ENCODE measurements at places on chromosomes 16 and 17. TPM values are rescaled to one million over a fixed set of nuclear protein-coding genes. Genes with fewer than 3 reads are reported as not detected.

DNA sequence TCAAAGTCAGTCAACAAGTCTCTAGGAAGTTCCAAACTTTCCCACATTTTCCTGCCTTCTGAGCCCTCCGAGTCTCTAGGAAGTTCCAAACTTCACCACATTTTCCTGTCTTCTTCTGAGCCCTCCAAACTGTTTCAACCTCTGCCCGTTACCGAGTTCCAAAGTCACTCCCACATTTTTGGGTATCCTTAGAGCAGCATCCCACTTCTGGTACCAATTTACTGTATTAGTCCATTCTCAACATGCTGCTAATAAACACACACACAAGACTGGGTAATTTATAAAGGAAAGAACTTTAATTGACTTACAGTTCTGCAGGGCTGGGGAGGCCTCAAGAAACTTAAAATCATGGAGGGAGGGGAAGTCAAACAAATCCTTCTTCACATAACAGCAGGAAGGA is 169.0 kb upstream of the HS3ST3A1 start:
- DNase-seq: no peak

DNA sequence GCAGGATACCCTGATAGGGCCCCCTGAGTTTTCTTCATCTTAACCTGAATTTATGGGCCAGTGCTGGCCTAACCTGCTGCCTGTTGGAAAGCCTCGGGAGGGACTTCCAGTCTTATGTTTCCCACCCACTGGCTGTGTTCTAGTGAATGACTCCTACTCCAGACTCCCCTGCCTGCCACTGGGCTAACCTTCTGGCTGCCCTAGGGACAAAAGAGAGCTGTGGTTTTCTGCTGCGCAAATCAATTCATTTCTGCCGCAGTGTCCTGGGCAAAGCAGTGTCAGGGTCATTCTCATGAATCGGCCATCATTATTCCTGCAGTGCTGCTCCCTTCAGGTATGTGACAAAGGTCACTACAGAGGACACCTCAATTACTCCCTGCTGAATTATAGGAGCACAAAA is 386.2 kb downstream of the UTP18 start:
- no peak for DNase-seq

DNA sequence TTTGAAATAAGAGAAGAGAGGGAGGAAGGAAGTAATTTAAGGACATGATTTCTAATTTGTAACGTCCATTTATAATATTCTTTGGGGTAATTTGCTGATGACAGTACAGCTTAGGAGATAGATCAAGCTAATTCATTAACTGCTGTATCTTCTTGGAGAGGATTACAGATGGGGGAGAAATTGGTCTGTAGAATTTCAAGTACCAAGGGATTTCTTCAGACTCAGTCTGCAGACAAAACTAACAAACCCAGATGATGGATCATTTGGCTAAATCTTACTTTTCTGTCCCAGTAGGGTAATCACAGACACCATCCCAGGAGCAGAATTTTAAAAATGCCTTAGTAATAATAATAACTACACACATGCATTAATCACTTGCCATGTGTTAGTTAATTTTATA is 711.8 kb downstream of the KCNJ2 start:
- DNase-seq: no peak

- no peak for DNase-seq
Observed at GRCh38 chr16:13436641-13437412, 483.1 kb upstream of the ERCC4 start.

GRCh38 chr17:59378675-59379074 is 47.2 kb downstream of the YPEL2 start:
- peak; percentile 93 for DNase-seq

DNA sequence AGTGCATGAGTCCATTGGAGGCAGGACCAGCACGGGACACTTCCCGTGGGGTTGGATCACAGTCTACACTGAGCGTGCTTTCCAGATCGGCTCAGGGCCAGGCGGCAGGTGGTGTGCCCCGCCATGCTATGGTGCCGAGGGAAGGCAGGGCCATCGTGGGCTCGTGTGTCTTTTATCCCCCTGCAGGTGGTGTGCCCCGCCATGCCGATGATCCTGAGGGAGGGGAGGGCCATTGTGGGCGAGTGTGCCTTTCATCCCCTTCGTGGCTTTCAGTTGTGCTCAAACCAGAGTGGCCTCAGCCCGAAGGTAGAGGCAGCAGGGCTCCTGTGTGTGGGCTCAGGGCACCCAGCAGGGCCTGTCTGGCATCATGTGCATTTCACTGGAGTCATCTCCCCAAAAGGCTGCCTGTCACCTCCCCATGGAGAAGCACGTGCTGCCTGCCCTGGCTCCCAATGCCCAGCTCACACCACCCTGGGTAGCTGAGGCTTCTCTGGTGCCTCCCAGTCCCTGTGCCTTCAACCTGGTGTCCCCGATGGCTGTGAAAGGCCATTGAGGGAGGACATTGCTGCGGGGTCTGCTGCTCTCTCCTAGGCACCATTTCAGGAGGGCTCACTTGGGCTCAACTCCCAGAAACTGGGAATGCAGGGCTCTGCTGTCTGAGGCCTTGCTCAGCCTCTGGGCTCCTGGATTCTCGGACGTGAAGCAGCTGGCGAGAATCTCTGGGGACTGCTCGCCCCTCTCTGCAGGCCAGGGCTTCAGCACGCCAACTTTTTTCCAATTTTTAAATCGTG is 207.6 kb downstream of the NPIPB11 start:
- no peak for DNase-seq

DNA sequence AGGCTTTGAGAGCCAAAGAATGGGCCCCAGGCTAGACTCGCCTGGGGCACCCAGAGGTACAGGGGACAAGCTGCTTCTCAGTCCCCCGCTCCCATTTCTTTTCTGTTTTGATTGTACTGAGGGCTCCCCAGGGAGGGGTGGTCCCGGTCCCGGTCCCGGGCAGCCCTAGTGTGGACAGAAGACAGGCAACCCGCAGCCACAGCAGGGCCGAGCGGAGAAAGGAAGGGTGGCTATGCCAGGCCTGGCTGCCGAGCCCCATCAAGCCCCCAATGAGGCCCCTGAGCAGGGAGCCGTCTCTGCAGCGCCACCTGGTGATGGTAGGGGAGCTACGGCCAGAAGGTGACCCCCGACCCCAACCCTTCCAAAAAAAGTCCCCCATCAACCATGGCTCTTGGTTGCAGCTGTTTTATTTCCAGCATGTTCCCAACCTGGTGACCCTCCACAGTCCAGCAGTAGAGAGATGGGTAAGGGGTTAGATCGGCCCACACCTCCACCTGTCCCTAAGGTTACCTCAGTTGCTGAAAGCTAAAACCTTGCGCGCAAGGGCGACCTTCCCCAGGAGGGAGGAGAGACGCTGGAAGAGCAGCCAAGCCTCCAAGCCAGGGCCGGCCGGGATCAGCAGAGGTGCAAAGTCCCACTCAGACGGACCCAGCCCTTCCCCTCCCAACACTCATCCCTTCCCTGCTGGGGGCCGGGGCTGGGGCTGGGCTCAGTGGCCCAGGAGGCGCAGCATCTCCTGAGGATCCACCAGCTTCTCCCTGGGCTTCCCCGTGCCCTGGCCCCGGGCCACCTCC is 2.6 kb upstream of the GRIN2C start:
- peak; percentile 34 for DNase-seq

DNA sequence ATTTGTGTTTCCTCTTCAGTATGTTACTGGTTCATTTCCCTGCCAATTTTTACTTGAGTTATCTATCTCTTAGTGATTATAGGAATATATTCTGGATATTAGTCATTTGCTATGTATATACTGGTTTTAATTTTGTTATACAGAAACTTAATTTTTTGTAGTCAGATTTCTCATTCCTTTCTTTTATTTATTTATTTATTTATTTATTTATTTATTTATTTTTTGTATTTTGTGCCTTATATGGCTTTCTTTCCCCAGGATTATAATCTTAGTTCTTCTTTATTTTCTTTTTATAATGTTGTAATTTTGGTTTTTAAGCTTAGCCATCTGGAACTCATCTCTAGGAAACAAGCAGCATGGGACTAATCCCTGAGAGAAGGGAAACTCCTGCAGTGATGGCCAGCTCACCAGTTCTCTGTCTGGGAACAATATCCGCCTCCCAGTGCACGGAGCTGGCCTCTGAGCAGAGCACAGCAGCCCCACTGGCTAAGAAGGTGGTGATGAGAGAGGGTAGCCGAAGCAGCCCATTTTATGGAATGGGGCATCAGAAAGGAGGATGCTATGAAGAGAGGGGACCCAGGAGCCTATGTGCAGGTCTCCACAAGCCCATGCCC is 54.5 kb upstream of the ADORA2B start:
- no peak for DNase-seq

DNA sequence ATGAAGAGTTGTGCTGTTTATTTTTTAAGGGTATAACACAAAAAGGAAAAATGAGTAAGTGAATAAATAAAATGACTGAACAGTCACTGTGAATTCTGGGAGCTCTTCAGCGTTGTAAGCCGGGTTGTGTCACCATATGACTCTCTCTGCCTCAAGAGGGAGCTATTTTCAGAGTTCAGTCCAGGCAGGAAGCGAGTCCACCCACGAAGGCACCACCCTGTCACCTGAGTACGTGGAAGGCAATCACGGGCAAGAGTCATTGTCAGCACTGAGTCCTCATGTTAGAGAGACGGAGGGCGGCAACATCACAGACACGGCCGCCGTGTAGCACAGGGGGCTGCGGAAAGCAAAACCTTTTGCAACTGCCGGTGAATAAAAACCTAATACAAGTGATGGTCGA is 227.6 kb downstream of the UTP18 start:
- no peak for DNase-seq

DNA sequence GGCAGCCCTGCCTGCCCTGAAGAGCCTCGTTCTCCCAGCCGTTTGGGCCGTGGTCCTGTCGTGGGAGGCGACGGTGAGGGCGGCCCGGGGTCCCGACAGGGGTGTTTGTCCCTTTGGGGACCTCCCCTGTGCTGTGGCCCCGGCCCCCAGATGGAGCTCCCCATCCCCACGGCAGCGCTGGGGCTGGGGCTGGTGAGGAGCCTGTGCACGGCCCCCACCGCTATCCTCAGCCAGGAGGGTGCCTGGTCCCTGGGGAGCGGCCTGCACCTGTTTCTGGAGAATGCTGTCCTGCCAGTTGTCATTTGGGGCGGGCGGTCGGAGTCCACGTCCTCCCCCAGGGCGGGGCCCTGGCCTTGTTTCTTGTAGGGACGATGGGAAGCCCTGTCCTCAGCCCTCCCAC is 6.6 kb downstream of the CAPN15 start:
- DNase-seq: no peak

GRCh38 chr17:7854851-7855659 is at the start of gene TMEM88:
Gene TMEM88, plus strand, starts transcription at chr17:7855066. Its CDS starts 9 bp downstream, at chr17:7855075.
- DNase-seq: peak; percentile 39

GRCh38 chr16:84368308-84368996 is at the start of gene ATP2C2:
Gene ATP2C2, plus strand, starts transcription at chr16:84368538. Its CDS starts 78 bp downstream, at chr16:84368616.
- DNase-seq: no peak

DNA sequence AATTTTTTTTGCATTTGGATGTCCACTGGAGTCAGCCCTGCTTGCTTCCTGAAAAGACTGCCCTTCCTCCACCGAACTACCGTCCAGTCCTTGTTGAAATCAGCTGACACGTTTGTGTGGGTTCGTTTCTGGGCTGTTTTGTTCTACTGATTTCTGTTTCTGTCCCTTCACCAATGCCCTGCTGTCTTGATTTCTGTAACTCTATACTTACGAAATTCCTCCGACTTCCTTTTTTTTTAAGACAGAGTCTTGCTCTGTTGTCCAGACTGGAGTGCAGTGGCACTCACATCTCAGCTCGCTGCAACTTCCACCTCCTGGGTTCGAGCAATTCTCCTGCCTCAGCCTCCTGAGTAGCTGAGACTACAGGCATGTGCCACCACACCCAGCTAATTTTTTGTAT is 8.4 kb upstream of the GAA start:
- DNase-seq: no peak

- no peak for DNase-seq
Observed at GRCh38 chr16:31400191-31400590, 7.1 kb downstream of the ITGAD start.

GRCh38 chr17:38702166-38702915 is 2.7 kb upstream of the MLLT6 start:
- peak; percentile 77 for DNase-seq

GRCh38 chr16:49366669-49367068 is 6.9 kb upstream of the C16orf78 start:
- DNase-seq: no peak

DNA sequence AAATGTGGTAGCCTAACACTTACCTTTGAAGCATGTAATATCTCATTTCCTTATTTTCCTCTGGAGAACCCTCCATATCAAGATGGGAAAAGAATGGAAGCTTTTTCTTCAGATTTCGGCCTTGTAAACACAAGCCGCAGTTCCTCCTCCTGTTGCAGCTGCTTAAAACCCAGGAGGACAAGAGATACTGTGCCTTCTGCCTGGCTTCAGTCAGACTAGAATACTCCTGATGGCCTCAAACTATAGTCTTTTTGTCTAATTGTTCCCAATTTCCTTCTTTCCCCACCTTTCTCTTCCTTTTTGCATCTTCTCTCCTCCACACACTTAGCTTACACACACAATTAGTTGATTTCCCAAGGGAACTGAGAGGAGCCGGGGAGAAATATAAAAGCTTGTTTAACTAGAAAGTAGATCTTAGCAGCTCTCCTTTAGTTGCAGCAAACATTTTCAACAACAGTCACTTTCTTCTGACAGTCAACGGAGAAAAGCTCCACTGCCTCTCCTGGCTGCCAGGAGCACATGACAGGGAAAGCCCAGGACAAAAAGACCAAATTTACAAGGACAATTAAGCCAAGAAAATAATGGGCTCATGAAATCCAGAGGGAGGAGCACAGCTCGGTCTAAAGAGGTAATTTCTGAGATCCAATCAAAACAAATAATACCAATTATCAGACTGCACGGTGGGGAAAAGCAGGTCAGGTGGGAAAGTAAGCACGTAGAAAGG is 76.4 kb upstream of the C17orf78 start:
- DNase-seq: peak; percentile 66

DNA sequence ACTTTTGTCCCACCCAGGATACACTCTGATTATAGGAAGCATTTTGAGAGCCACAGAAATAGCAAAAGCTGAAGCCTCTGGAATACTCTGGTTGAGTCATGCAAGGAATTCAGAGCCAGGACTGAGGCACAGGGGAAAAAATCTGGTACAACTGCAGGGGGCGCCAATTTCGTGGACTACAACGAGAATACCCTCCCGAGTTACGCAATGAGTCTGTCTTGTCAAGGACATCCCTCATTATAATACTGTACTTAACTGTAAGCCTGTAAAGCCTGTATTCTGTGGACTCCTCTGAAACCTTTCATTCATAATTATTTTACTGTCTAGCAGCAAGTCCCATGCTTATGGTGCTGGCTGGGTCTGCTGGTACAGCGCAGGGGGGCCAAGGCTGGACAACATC is 7.8 kb downstream of the HOXB1 start:
- DNase-seq: no peak

The ADAM11 gene
- total RNA-seq: 0.51 TPM

The CCL2 gene
- 238 TPM for total RNA-seq

The DPEP1 gene
- total RNA-seq: 0.60 TPM

The SOX8 gene
- total RNA-seq: 0.53 TPM

Measured in endothelial cell of umbilical vein (primary cell).